Umbilical cord (tissue), 2 donors: ENCODE measurements at places on chromosomes 5 and 9.

GRCh38 chr5:77180167-77181081 is 30.1 kb upstream of the PDE8B start:
- peak; percentile 19 for DNase-seq

DNA sequence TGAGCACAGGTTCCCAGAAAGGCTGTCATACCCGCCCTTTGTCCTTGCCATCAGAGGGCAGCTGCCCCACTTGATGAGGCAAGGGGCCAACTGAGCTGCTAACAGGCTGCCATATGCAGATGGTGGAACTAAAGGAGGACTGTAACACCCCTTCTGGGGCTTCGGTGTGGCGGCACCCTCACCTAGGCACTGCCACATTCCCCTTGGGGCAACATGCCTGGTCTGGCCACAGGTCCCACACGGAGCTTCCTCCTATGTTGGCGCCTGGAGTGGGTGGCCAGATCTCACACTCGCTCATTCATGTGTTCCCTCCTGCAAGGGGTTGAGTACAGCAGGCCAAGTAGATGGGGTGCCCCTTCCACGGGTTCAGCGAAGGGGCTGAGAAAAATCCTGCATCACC is 777.4 kb upstream of the CHD1 start:
- DNase-seq: no peak

- no peak for DNase-seq
These were observed 281.7 kb upstream of the IRX2 start for GRCh38 chr5:3033033-3033755.

DNA sequence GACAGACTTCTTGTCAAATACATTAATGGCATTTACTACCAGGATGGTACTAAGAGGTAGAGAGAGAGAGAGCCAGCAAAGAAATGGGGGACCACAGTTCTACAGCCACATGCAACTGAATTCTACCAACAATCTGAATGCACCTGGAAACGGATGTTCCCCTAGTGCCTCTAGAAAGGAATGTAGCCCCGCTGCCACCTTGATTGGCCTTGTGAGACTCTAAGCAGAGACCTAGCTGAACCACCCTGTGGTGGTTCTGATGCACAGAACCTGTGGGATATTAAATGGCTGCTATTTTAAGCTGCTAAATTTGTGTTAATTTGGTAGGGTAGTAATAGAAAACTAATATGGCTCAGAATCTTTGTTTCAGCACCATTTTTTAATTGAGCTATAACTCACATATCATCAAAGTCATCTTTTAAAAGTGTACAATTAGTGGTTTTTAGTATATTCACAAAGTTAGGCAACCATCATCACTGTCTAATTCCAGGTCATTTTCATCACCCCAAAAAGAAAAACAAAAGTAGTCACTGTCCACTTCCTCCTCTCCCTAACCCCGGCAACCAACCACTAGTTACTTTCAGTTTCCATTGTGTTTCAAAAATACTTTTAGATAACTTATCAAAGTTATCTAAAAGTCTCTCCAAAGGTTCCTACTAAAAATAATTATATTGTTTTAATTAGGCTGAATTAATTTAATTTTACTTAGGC is 51.7 kb downstream of the CPLANE1 start:
- DNase-seq: no peak

DNA sequence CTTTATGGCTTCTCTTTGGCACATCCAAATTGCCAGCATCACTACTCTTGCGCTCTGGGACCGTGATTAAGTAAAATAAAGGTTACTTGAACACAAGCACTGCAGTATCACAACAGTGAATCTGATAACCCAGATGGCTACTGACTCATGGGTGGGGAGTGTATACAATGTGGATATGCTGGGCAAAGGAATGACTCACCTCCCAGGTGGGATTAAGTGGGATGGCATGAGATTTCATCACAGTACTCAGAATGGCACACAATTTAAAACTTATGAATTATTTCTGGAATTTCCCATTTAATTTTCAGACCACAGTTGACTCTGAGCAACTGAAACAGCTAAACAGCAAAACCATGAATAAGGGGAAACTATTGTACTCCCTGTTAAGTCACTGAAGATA is 4.3 kb downstream of the GFM2 start:
- no peak for DNase-seq

DNA sequence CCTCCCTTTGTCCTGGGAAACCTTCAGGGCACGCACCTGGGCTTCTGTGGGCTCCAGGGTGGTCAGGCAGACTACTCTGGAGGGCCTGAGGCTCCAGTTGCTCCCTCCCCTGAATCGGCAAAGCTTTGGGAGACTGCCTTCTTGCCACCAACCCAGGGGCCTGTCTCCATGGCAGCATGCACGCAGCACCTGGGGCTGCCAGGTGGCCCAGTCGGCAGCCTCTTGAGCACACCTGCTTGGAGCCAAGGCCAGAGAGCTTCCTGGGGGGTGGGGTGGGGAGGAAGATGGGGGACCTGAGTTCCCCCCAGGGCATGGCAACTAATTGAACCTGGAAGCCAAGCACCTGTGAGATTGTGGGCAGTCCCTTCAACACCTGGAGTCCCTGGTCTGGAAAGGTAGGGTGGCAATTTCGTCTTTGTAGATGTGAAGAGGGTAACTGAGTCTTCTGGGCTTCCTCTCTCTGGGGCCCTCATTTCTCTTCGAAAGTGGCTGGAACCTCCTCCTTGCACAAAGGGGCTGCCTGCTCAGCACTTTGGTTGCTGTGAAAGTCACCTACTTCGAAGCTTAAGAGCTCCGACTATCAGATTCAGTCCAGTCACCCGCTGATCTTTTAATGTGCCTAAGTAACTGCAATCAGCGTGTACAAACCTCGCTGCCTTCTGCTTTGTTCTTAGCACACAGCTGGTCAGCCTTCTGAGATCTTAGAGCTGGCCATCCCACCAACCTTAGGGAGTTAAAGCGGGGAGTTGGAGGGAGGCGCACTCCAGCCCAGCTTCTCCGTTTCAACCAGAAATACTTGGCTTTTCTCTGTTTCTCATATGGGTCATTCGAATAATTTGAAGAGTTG is 4.0 kb downstream of the RNF183 start:
- no peak for DNase-seq

DNA sequence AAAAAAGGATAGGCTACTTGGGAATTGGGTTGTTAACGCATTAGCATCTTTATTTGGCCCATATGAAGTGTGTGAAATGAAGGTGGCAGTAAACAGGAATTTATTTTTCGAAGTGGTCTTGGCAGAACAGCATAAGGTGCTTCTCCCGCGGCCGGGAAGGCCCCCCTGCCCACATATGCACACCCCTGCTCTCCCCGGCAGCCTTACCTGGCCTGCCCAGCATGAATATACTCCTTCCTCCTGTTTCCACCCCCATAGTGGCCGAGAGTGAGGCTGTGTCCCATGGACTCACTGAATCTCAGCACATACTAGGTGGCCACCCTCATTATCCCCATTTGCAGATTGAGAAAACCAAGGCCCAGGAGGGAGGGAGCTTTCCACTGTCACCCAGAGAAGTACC is 54.0 kb upstream of the OLFM1 start:
- DNase-seq: no peak

DNA sequence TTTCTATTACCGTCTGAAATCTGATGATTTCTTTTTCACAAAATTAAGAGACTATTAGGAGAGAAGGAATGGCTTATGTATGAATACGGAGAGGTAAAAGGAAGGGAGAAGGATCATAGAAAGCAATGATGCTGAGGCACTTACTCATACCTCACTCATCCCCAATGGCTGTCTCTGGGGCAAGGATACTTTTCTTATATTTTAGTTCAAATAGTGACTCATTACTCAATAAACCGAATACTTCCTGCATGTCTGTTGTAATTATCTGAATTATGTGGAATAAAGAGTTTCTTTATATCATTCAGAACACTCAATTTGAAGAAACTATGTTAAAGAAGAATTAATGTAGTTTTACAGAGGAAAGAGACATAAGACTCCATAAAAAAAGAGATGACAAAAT is 284.5 kb upstream of the NUDT12 start:
- no peak for DNase-seq

DNA sequence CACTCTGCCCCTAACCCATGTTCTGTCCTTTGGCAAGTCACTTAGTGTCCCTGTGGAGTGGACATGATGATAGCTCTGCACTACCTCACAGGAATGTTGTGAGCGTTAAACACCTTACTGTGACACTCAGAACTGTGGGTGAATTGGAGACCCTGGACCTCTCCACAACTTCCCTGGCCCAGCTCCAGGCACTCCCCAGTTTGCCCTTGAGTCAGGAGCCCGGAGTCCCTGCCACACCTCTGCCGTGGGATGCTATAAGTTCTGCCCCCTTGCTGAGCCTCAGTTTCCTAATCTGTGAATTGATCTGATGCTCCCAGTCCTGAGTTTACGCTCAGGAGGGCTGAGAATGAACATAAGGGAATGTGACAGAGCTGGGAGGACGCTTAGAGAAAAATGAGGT is 34.4 kb downstream of the GSN start:
- DNase-seq: no peak

DNA sequence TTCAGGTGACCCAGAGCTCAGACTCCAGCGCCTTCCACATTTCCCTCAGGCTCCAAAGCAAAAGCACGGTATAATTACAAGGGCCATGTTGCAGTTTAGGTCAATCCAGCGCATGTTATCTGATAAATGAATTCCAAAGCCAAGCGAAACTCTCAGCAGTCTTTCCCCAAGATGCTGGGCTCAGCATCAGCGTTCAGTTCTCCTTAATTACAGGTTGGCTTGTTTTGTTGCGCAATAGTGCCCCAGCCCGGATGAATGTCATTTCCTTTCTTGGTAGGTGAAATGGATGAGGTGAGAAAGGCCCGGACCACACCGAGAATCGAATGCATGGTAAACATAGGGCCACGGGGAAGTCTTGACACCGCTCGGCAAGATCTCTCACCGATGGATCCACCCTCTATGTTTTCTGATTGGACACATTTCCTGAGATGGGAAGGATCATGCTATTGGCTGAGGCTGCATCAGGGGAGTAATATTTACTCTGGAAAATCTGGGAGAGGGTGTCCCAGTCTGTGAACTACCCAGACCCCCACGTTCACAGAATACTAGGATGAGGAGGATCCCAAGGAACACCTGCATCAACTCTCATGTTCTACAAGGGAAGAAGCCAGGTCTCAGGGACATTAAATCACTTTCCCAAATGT is 221.2 kb upstream of the ANKRD55 start:
- no peak for DNase-seq

GRCh38 chr5:61264273-61264661 is 67.8 kb upstream of the ZSWIM6 start:
- no peak for DNase-seq

- peak; percentile 44 for DNase-seq
These were observed 44.0 kb downstream of the ROR2 start for GRCh38 chr9:91905991-91906469.

DNA sequence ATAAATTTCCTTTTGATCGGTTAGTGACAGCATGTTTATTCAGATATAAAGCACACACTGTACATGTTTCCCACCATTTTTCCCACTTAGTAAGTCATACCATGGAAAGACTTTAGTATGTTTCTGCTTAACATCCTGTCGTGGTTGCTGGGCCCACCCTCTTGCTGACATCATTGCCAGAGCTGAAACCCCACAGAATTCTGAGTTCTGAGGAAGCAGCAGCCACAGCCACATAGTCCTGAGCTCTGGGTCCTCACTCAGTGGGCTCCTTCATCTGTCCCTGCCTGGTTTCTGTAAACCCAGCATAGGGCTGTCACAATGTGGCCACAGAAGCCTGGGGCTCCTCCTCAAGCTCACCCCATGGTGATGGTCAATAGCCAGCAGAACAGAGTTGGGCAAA is 441.5 kb downstream of the ENC1 start:
- peak; percentile 45 for DNase-seq

DNA sequence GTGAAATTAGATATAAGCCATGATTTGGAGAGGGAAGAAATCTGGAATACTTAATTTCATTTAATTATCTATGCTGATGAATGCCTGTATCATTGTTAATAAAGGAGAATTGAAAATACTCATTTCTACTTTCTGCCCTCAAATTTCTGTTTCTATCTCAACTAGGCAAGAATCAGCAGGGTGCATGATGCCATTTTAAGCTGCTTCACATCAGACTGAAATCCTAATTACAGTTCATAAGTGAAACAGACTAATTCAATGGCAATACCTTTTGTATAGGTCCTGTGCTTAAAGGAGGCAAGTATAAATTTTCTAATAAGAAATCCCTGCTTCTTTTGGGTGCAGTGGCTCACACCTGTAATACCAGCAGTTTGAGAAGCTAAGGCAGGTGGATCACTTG is 22.3 kb upstream of the TAL2 start:
- DNase-seq: no peak

DNA sequence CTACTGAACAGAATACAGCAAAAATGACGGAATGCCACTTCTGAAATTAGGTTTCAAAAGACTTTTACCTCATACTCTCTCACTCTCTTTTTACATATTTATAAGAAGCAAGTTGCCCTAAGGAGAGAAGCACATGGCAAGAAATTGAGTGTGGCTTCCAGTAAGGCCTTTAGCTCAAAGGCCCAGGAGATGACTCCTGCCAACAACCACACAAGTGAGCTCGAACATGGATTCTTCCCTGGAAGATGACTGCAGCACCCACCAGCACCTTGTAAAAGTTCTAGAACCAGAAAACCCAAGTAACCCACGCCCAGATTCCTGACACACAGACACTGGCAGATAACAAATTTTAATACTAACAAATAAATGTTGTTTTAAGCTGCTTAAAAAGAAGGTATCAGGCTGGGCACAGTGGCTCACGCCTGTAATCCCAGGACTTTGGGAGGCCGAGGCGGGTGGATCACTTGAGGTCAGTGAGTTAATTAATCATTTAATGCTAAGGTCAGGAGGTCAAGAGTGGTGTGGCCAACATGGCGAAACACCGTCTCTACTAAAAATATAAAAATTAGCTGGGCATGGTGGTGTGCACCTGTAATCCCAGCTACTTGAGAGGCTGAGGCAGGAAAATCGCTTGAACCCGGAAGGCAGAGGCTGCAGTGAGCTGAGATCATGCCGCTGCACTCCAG is 17.0 kb downstream of the PTBP3 start:
- no peak for DNase-seq

GRCh38 chr5:171736976-171737891 is 48.4 kb upstream of the SMIM23 start:
- DNase-seq: no peak

DNA sequence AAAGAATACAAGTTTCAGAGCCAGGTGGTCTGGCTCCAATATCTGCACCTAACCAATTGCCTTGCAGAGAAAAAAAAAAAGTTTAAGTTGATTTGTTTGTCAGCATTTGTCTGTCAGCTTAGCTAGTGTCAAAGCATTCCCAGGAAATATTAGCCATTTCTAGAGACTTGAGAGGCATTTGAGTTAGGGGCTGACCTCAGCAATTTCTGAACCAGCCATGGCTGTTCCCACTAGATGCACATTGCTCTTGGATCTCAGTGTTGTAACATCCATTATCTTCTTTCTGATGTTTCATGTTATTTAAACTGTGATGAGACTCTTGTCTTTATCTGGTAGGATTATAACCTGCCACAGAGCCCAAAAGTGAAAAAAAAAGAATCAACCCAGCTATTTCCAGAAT is 102.3 kb downstream of the NDUFAF2 start:
- DNase-seq: no peak

DNA sequence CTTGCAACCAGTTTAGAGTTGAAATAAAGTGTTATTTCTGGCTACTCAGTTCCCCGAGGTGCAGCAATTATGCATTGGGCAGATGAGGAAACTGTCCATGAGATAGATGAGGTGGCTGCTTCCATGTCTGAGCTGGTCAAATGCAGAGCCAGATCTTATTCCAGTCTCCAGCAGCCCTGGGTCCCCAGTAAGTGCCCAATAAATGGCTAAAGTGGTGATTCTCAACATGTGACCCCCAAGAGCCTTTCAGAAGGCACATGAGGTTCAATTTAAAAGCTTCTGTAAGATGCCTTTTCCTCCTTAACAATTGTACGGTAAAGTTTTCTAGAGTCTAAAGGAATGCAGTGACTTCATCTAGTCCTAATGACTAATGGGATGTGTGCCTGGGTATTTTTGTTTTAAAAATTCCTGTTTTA is 17.5 kb downstream of the ATOX1 start:
- no peak for DNase-seq

- DNase-seq: no peak
These were observed 529.3 kb downstream of the BNC2 start for GRCh38 chr9:16341177-16341576.
